ENCODE measurements at places on chromosomes 16 and 17. TPM values are rescaled to one million over a fixed set of nuclear protein-coding genes. Genes with fewer than 3 reads are reported as not detected.

Gene MIEN1
- total RNA-seq = 13.4 TPM

Gene EXOC7
- 64.8 TPM for total RNA-seq

Gene CREBBP
- 25.6 TPM for total RNA-seq

Gene TBC1D3G
- total RNA-seq = not detected

Gene KRT15
- not detected for total RNA-seq

Gene MAP2K6
- 2.0 TPM for total RNA-seq
